LNCaP clone FGC (cell line): ENCODE measurements at places on chromosomes 2 and 18.

DNA sequence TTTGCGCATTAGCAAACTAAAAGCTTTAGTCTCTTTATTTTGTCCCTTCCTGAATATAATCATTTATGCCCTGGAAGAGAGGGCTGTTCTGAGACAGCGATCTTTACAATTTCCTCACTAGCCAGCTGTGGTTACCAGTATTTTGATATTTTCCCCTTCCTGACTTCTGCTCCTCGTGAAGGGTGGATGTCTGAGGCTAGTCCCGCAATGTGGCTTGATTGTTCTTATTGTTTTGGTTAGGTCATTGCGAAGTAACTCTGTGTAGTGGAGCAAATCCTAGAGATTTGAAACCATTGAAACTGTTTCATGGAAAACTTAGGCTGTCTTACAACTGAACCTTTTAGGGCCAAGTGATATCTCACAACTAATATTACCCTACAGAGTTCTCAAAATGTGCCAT lies 2.4 kb downstream of the MRPL33 start:
- no peak for DNase-seq

DNA sequence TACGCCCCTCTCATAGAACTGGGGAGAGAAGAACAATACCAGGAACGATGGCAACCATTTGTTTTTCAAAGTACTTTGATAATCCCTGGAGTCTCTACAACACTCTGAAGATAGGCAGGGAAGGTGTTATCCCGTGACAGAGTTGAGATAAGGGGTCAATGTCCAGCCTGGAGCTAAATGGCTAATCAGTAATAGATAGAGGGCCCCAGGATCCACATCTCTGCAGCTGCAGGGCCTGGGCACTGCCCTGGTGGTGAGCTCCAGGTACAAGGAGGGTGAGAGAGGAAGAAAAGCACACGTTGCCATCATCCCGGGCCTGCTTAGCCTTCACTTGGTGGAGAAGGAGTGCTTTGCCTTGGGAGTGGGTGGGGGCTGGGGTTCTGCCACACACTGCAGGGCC lies 260.6 kb downstream of the PRKCE start:
- no peak for DNase-seq

- DNase-seq: peak; percentile 71
These were observed 625.2 kb downstream of the CPS1 start for GRCh38 chr2:211181626-211182025.

DNA sequence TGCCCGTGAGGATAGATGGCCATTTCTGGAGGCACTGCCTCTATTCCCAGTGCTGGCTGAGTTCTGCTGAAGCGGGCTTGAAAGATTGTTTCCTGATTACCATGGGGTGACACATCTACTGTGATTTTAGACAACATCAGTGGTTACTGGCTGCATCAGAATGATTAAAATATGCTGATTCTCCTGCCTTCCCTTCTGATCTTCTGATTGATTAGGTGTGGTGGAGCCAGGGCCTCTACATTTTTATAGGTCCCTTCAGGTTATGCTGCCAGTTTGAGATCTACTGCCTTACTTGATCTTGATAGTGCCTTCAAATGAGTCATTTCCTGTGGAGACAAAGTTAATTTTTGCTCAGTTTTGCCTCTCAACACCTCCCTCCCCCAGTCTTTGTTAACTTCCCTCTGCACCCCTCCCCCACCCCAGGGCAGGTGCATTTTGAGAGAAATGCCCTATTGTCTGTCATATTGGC lies 31.6 kb upstream of the SNORC start:
- no peak for DNase-seq

GRCh38 chr2:236664136-236664535 lies 94.5 kb downstream of the ACKR3 start:
- no peak for DNase-seq

GRCh38 chr18:64589000-64589399 lies 440.1 kb upstream of the LINC00305 start:
- no peak for DNase-seq

DNA sequence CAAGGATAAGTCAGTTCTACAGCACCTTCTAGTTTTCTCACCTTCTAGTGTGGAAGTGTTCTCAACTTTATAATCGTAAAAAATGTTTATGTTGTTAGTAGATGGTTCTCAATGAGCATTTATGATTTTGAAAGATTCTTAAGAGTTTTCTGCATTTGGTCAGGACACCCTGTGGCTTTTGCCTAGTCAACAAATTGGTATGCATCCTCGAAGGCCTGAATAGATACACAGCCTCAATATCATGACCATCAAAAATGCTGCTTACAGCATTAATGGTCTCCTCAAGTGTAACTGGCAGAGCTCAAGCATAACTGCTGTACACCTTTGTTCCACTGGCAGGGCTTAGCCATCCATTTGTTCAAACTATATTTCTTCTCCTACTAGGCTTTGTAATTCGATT lies 96.7 kb downstream of the CRACDL start:
- DNase-seq: no peak

GRCh38 chr2:136058262-136058661 lies 59.7 kb downstream of the CXCR4 start:
- no peak for DNase-seq

GRCh38 chr2:95039978-95040377 lies 14.5 kb downstream of the MAL start:
- no peak for DNase-seq

DNA sequence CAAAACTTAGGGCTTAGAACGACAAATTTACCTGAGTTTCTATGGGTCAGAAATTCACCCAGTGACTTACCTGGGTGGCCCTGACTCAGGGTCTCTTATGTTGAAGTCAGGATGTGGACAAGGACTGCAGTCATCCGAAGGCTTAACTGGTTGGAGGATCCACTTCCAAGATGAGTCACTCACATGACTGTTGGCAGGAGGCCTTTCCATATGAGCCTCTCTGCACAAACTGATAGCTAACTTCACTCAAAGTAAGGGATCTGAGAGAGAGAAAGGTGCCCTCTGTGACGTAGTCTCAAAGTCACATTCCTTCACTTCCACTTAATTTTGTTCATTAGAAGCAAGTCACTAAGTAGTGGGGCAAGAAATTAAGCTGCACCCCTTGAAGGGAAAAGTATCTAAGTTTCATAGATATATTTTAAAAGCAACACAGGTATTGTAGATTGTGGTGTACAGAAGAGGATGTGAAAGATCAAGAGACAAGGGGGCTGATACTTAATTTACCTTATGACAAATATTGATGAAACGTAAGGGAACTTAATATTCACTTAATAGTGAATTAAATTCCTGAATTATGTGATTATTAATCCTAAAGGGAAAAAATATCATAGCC lies 48.4 kb downstream of the TANK start:
- DNase-seq: no peak

DNA sequence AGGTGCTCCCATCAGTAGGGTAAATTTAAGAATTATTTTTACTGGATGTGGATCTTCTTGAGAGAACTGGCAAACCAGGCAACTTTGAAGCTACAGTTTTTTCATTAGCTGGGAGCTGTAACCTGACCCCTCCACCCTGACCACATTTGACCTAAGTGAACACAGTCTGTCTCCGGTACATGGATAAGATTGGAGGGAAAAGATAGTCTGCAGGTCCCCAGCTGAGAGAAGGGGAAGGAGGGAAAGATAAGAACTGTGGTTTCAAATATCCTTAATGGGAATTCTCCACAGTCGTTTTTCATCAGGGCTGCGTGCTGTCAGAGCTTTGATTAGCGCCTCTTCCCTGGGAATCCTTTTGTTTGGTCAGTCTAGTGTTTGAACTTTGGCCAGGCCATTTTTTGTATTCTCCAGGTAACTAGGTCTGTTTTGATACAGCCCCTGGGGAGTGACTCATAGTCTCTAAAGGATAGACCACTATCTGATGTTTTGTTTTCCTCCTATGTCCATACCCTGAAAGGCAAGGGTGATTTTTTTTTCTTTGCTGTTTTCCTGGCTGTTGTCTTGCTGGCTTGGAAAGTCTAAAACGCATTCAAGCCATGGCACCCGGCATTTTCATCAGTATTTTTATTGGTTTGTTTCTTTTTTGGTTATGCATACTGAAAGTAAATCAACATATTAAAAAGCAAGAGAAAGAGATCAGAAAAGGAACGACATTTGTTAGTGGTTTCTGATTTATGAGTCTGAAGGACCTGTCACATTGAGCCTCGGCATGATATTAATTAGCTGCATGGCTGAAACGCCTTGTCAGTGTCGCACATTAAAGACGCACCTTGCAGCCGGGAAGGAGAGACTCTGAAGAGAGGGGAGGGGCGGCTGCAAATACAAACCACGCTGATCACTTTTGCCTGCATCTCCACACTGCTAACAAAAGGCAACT lies 183.4 kb upstream of the FN1 start:
- DNase-seq: no peak

DNA sequence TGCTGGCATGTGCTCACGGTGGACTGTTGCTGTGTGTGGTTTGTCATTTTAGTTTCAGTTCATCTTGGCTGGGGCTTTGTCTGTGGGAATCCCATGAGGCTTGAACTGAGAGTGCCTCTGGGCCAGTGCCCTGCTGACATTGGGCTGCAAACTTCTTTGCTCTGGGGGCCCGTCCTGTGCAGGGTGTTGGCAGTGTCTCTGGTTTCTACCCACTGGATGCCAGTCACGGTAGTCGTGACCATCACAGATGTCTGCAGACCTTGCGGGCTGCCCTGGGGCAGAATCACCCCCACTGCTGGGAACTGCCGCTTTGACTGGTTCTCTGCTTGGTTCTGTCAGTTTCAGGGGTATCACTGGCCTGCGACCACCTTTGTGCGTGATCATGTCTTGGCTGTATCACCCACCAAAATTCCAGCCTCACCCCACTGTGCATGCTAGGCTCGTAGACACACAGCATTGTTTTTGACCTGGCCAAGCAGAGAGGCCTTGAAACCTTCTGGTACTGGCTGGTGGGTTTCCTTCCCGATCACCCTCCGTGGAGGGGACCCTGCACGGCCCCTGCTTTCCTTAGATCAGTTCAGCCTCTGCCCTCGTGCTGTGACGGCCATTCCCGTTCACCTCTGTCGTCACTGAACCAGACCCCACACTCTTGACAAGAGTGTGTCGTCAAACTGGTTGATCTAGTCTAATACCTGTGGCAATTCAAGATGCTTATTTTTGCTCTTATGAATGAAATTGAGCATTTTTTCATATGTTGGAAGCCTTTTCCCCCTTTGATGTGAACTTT lies 57.6 kb downstream of the KCNG2 start:
- no peak for DNase-seq

DNA sequence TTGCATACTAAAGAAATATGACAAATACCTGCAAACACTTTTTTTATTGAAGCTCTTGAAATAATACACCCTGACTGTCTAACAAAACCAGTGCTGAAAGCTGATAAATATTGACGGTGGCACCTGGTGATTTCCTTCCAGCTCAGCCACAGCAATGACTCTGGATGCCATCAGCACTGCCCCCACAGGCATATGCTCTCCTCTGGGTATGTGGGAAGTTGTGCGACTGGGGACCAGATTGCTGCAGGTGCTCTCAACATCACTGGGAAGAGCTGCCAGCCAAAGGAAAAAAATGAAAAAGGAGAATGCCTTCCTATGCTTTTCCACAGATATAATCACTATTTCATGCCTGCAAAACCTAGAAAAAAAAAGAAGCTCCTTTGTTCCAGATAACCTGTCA lies 141.5 kb downstream of the PIGN start:
- DNase-seq: no peak

GRCh38 chr2:18412980-18413675 lies 147.3 kb downstream of the RDH14 start:
- no peak for DNase-seq

- DNase-seq: no peak
These were observed 123.4 kb downstream of the ANKRD30BL start for GRCh38 chr2:132038179-132038882.

GRCh38 chr2:65435625-65436168 lies 3.3 kb upstream of the SPRED2 start:
- no peak for DNase-seq

DNA sequence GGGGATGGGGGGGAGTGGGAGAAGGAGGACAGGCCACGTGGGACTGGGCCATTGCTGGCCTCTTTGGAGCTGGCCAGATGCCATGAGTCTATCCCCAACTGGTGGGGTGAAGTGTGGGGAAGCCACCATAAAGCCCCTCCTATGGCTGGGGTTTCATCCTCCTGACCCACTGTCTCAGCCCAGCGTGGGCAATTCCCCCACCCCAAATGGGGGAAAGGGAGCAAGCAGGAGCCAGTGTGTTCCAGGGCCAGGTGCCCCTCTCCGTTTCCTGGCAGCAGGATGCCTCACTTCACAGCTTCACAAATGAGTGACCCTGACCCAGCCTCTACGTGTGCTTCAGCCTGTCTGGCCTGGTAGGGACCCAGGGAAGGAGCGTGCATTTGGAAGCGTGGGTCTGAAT lies 474.7 kb upstream of the HS6ST1 start:
- no peak for DNase-seq

DNA sequence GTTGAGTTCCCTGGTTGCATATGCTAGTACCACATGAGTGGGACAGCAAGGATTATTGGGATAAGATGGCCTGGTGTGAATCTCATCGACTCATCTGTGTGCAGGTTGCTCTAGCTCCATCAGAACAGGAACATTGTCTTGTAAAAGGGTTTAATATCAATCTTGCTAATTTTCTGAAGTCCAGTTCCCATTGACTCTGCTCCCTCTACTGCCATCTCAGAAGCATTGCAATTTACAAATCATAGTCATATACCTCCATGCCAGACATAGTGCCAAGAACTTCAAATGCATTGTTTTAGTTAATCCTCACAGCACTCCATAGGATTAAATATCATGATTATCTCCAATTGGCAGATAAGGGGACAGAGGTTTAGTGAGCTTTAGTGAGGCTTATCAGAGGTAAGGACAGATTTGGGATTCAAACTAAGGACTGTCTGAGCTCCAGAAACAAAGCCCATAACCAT lies 4.8 kb upstream of the STAT4 start:
- DNase-seq: peak; percentile 62

DNA sequence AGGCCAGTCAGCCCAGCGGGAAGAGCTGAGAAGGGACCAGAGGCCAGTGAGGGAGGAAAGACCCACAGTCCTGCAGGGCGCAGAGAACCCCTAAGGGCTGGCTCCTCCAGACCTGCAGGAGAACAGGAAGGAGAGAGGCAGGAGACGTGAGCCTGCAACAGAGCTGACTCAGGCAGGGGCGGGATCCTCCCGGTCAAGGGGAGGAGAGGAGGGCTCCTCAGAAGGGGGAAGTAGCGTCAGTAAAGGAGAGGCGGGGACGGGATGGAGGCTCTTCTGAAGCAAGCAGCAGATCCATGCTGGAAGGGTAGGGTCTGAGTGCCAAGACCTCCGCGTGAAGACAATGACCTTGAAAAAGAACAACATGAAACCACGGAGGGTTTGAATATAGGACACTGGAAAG lies 50.8 kb downstream of the TRABD2A start:
- DNase-seq: no peak

DNA sequence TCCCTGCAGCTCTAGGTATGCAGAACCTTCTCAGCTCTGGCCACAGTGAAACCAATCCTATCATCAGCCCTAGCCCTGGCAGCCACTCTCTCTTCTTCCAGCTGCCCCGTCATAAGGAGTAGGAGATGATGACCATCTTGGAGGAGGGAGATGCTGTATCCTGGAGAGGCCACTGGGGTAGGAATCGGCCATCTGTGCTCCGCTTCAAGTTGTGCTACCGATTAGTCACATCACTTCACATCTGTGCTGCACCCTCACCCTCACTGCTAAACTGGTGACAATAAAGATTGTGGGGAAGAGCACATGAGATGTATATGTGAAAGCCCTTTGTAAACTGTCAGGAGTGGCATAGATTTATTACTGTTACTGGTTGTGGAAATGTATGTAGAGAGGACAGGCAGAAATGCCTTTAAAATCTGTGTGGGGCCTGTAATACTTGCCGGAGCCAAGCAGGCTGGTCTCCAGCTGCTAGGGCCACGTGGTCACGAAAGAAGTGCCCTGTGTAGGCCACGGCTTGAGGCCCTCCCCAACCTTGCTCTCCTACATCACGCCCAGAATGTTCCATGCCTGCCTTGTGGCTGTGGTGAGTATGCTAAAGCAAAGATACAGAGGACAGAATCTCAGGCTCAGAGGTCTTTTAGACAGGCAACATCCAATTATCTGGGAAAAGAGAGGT lies 236.8 kb downstream of the CLIP4 start:
- DNase-seq: no peak
